ENCODE measurements at places on chromosomes 16 and 17. TPM values are rescaled to one million over a fixed set of nuclear protein-coding genes. Genes with fewer than 3 reads are reported as not detected.

GRCh38 chr16:20822521-20823325, 16.4 kb downstream of the REXO5 start:
- no peak for DNase-seq

DNA sequence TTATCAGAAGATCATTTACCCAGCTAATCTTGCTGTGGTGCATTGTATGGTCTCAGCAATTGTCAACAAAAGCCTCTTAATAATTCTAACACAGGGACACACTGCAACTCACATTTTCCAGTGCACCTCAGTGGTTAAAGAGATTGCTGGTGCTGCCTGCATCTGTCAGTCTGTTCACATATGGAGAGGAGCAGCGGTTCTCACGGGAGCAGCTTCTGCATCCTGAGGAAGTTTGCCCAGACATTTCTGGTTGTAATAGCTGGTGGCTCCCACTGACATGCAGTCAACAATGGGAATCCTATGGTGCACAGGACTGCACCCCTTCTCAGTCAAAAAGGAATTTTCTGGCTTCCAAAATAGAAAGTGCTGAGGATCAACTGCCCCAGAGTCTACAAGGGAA, 7.8 kb downstream of the GGA2 start:
- DNase-seq: no peak

DNA sequence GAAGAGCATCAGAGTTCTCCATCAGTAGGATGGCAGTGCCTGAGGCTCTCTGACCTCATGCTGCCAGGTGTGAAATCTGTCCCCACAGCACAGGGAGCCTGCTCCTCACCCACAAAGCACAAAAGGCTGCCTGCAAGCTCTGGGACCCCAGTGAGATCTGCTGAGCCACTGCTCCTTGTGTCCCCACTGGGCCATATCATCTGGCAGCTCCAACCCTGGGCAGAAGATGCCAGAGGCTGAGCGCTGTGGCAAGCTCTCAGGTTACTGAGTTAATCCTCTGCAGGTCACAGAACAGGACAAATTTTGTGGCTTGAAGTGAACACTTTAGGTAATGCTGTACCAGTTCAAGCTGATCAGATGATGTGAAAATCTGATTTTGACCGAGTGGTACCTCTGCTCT, 26.7 kb upstream of the ERN1 start:
- peak; percentile 7 for DNase-seq

DNA sequence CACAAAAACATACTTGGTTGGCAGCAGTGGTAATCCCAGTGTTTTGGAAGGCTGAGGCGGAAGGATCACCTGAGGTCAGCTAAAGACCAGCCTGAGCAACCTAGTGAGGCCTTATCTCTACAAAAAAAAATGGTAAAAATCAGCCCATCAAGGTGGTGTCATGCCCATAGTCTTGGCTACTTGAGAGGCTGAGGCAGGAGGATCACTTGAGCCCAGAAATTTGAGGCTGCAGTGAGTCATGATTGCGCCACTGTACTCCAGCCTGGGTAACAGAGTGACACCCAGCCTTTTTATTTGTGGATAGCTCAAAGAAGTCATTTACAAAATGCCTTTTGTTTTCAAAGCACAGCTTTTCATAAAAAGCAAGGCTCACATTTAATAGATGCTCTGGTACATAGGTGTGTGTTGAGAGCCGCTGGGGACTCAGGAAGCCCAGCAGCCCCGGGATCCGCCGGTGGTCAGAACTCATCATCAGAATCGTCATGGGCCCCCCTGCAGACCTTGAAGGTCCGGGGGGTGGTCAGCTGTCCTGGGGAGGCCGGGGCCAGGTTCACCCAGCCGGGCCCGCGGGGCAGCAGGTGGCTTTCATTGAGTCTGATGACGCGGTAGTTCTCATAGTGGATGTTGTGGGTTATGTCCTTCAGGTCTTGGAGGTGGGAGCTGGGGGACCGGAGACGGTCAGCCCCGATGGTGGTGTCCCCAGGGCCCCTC, 10.5 kb upstream of the ZNF500 start:
- no peak for DNase-seq

DNA sequence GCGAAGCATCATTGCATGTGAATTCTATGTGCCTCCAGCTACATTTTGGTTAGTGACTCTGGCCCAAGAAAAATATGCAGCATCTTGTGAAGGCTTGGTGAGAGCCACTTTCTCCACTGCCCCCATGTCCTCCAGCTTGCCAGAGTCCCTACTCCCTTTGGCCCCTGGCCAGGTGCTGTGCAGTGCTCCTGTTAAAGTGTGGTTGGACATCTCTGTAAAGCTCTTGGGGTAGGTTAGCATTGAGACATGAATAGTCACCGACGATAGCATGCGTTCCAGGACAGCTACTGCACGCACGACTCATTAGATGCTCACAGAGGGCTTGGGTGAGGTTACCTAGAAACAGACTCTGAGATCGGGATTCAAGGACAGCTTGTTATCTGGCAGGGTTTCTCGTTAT, 48.6 kb downstream of the FOXL1 start:
- DNase-seq: no peak

DNA sequence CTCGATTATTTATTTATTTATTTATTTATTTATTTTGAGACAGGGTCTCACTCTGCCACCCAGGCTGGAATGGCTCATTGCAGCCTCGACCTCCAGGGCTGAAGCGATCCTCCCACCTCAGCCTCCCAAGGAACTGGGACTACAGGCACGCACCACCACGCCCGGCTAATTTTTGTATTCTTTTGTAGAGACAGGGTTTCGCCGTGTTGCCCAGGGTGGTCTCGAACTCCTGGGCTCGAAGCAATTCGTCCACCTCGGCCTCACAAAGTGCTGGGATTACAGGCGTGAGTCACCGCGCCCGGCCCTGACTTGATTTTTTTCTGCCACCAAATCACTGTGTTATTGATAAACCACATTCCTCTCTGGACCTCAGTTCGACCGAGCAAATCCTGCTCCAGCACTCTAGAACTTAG, 758 bp upstream of the RPL23A start:
- DNase-seq: no peak

DNA sequence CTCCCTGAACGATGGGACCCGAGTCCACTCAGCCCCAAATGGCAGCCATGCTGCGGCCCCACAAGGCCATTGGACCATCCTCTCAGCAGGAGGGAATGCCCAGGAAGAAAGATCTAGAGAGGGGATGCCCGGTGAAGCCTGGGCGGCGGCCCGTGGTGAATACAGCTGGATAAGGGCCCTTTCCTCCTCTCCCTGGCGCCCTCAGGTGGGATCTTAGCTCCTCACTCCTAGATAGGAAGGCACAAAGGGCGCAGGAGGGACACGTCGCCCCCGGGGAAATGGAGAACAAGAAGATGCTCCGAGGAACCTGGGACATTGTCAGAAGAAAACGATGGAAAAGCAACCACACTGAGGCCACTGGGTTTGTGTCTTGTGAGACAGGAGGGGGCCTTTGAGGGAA, 2.5 kb downstream of the CD300C start:
- DNase-seq: no peak

ATF7IP2 gene
- 17.7 TPM for total RNA-seq

DBNDD1 gene
- total RNA-seq: not detected

FBXO39 gene
- total RNA-seq: 0.42 TPM

GRIN2A gene
- not detected for total RNA-seq

KRT39 gene
- total RNA-seq: not detected

CD79B gene
- 19.1 TPM for total RNA-seq

Measured in activated CD8-positive, alpha-beta memory T cell treated with anti-CD3 and anti-CD28 coated beads, Interleukin-2, amount 10 ng/mL, durations not matched to agents 7 days and 5 days (primary cell).